ENCODE measurements at places on chromosomes 5 and 9.

DNA sequence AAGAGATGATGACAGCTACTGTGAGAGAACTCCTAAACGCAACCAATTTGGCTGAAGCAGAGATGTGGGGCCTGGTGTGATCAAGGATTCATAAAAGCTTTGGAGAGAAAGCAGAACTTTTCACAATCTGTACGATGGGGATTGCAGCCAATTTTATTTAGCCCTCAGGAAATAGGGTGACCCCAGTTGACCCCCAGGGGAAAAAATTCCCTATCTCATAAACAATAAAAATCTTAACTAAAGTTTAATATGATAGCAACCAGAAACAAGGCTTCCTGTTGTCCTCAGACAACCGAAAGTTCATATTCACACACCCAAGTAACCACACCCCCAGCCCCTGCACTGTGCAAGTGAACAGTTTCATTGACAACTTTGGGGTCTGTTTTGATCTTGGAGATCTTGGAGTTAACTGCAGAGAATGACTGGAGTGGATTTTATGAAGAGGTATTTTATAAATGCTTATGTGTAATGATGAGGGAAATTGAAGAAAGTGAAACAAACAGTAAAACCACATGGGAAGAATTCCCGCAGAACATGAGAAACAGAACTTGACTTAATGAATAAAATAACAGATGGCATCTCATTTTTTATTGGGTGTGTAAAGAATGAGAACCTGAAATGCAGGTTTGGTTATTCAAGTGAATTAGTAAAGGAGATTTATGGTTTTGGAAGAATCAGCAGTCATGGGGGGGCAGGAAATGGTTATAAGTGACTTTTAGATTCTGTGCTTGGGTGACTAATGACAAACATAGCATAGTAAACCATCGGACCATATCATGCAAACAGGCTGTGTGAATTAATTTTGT lies 94.5 kb downstream of the PDE4D start:
- DNase-seq, result no peak

DNA sequence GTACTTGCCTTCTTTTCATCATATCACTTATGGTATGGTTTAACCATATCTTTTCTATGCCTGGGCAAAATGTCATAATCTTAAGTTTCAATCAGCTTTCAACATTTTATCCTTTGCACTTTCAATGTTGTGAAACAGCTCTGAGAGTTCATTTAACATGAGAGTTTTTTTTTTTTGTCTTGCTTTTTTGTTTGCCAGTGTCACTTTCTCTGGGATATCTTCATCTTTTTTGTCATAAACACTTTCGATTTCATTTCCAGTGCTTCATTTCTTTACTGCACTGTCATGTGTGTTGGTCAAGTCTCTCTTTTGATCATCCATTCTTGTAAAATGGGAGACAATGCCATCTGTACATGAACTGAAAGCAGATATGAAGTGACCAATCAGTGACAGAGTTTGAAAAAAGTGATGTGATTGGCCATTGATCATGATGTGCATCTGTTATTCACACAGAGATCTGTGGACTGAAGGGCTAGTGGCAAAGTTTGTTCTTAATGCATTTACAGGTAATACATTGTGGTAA lies 7.5 kb upstream of the POU5F2 start:
- no peak for DNase-seq

DNA sequence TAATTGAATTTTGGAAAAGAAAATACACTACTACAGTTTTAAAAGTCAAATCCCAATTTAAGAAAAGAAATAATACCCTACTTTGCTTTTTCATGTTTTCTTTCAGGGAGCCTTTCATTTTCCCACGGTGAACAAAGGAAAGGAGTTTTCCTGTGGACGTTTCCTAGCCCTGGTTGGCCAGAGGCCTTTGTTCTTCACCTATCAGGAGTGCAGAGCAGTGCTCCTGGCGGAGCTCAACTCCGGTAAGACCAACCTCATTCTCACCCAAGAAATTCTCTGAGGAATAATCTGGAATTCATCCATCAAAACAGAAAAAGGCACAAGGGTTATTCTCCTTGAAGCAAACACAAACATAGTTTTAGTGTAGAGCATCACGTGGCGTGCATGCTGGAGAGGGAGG lies 248.9 kb downstream of the ADGRV1 start:
- DNase-seq, result no peak

- no peak for DNase-seq
Observed at GRCh38 chr9:123359106-123359505, 3.1 kb downstream of the CRB2 start.

DNA sequence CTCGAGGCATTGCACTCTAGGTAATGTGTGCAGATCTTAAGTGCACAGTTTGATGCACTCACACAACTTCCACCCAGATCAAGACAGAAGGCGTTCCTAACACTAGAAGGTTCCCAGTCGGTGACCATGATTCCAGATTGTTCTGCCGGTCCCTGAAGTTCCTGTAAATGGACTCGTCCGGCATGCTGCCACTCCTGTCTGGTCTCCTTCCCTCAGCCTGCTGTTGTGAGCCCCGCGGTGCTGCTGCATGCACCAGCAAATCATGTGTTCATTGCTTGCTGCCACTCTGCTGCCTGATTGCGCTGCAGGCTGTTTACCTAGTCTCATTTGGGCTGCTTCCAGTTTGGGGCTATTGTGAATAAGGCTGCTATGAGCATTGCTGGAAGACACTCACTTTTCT lies 11.5 kb downstream of the STKLD1 start:
- DNase-seq, result no peak

GRCh38 chr9:12274577-12274976 lies 418.6 kb upstream of the TYRP1 start:
- no peak for DNase-seq

DNA sequence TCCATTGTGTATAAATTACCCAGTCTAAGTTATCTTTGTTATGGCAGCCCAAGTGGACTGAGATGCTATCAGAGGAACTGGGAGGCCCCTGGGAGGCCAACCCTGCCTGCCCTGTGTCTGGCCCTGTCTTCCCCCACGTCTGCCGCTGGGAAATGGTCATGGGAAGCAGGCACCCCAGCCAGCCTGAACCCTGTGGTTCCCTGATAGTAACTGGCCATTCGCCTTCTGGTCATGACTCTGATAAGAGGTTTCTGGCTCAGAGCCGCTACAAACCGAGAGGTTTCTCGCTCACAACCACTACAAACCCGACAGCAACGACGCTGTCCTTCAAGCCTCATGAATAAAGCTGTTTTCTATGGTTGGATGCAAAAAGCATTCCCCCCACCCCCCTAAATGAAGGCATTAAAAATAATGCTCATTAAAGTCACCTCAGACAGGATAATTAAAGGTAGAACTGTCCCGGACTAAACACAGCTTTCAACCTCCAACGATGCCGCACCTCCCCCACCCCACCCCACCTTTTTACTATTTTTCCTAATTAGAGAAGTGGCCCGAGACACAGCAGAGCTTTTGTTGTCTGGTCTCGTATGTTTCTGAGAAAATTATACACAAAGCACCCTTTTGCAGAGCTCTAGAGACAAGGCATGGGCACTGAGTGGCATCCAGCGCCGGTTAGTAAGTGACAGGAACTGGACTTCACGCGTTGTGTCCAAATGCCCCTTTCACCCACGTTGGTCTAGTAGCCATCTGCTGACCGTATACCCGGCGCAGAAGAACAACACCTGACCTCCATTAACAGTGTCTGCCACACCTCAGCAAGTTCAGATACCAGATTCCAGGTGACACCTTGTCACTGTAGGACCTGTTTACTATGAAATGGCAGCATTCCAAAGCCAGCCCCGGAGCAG lies 140.8 kb downstream of the COL23A1 start:
- no peak for DNase-seq
